NCI-H526 treated with DMSO at 0.1 percent for 48 hours (cell line): ENCODE measurements at places on chromosomes 7 and 10.

DNA sequence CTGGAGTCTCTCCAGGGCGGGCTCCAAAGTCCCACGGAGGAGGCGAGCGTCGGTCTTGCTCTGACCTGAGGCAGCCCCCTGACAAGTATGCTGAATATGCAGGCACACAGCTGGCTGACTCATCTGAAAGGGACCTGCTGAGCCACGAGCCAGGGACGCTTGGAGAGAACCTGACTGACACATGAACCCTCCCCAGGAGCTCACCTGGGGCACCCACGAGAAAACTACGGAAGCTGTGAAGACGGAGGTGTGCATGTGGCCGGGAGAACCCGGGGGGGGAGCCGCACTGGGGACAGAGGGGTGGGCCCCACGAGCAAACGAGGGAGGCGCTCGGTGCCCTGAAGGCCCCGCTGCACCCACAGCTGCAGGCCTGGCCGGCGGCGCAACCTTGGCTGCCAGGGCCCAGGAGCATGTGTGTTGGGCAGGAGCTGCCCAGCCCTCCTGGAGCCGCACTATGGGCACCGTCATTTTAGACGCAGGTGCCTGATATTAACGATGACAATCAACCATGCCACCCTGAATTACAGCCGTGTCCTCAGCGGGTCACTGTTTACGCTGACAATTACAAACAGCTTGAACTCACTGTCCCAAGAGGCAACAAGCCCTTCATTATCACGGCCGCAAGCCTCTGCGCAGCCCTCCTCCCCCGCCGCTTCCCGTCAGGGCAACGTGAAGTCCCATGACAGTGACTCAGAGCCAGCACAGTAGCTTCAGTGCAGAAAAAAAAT lies 64.7 kb downstream of the DIP2C start:
- no peak for DNase-seq

- no peak for DNase-seq
These were observed 65.2 kb downstream of the WDR37 start for GRCh38 chr10:1121271-1121970.

DNA sequence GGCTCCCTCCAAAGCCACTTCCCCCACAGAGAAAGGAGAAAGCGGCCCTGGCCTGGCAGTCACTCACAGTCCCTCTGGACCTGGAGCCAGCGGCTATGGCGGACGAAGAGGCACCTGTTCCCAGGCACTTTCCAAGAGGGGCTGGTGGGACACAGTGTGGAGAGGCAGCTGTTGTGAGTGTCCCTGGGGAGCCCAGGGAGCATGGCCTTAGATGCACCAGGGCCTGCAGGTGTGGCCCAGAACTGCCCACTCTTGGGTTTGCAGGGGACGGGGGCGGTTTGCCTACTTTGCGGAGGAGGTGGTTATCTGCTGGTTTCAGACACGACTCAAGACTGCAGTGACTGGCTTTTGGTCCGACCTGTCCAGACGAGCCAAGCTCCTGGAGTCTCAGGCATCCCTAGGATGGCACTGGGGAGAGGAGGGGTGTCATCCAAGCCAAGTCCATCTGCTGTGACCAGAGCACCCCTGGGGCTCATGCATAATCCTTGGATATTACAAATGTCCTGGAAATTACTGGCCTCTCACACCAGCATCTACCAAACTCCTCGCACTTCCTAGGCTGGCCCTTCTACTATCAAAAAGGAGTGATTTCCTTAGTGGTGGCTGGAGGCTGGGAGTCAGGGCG lies 18.4 kb downstream of the CTBP2 start:
- DNase-seq = no peak

DNA sequence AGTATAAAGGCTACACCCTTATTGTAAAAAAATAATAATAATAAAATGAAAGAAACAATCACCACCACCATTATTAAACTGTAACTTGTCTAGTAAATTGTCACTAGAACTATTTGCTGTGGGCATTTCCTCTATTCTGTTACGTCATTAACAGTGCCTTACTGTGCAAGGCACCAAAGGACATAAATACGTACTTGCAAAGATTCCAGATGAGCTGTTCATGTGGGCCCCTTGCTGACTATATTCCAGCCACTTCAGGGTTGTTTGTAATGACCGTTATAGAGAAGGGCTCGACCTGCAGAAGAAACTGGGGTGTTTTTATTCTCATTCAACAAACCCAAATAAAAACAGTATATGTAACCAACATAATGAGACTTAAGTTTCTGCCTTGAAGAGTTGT lies 60.4 kb downstream of the KLRG2 start:
- no peak for DNase-seq

DNA sequence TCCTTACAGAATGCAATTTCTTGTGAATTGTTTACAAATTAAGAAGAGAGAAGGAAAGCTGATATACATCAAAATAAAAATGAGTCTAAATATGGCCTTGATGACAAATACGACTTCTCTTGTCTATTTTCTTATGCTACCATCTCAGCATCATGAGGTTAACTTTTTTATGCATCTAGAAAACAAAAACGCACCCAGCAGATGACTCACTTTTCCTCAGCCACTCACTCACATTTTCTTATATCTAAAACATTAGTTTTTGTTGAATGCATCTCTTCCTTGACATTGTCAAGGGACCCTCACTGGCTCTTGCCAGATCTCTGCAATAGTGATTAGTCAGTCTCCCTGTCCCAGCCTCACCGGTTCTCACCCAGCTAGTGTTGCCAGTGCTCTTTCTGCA lies 256.4 kb upstream of the SLC26A5 start:
- DNase-seq = no peak

- no peak for DNase-seq
These were observed 211.8 kb upstream of the PPP2R2D start for GRCh38 chr10:131689016-131689415.
